Fibroblast of the aortic adventitia (primary cell): ENCODE measurements at places on chromosomes 11 and 22. TPM values are rescaled to one million over a fixed set of nuclear protein-coding genes. Genes with fewer than 3 reads are reported as not detected.

- peak; percentile 99 for DNase-seq
These were observed 22.9 kb upstream of the A4GALT start for GRCh38 chr22:42743501-42743991.

GRCh38 chr11:64925536-64926436 is 1.3 kb downstream of the PPP2R5B start:
- DNase-seq, result no peak

DNA sequence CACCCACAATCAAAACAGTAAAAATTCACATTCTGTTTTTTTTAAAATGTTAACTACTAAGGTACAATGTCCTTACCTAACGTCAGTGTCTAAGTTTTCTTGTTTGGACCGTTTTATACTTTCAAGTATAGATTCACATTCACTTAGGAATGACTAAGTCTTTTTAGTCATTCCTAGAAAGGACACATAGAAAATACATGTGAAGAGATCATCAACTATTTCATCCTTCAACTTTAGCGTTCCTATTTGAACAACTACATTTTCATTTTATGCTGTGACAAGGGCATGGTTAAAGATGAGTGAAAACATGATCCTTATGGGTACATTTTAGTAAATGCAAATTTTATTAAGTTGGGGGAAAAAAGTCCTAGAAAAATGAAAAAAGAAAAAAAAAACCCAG is 62.8 kb downstream of the DDX10 start:
- no peak for DNase-seq

DNA sequence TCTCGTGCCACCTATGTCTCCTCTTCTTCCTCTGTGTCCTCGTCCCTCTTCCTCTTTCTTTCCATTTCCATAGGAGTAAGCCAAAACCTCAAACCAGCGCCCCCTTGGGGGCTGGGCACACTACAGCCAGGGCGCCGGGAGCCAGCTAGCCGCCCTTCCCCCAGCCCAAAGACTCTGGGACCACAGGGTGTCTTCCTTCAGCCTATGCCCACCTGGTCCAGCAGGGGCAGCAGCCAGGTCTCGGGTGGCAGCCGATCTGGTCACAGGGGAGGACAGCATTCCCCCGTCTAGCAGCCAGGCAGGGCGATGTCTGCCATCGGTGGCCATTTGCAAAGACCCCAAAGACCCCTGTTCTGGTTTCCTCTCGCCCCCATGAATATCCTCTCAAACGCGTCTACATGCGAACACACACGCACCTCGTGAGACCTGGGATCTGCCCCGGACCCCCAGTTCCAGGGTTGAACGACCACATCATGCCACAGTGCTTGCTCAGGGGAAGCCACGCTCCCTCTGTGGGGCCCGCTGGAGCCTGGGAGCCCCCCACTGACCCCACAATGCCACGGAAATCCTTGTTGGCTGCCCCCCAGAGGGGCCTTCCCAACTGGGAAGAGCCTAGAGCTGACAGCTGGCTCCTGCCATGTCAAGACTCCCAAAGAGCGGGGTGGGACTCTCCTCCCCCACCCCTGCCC is 546.0 kb upstream of the CCDC179 start:
- DNase-seq, result no peak

DNA sequence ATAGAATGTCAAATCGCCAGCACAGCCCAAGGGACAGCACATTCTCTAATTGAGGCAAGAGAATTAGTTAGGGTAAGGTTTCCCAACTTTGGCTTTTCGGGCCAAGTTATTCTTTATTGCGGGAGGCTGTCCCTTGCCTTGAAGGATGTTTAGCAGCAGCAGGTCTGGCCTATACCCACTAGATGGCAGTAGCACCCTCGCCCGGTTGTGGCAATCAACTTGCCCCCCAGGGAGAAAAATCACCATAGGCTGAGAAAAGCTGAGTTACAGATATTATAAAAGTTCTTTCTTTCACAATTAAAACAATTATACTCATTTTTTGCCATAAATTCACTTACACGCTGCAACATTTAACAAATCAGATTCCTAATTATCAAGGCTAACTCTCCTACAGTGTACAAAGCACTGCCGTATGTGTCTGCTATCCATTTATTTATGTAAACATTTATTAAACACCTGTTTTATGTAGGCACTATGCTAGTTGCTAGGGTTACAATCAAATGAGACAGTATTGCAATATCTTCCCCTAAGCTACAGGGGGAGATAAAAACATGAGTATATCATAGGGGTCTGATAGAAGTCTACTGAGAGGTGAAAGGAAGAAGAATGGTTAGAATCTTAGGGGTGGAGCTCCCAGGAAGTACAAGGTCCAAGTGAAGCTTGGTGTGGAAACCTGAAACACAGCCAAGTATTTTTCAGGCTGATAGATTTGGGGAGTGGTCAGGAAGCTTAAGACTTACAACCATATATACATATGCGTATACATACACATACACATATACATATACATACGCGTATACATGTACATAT is 452.3 kb downstream of the RAB38 start:
- DNase-seq, result peak; percentile 17

DNA sequence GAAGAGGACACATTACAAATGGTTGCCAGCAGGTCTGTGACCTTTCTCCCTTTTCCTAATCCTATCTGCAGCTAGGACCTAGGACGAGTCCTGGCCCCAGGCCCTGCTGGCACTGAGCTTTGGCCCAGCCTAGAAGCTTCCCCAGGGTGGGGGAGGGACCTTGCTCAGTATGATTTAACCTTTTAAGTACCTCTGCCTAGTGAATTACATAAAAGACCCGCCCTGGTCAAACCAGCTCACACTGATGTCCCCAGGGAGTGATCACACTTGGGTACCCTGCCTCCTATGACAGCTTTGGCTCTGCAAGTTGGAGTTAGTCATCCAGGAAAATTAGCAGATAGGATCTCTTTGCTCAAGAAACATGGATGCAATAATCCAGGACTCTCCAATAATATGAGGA is 21.9 kb downstream of the ASCC2 start:
- DNase-seq, result peak; percentile 67

DNA sequence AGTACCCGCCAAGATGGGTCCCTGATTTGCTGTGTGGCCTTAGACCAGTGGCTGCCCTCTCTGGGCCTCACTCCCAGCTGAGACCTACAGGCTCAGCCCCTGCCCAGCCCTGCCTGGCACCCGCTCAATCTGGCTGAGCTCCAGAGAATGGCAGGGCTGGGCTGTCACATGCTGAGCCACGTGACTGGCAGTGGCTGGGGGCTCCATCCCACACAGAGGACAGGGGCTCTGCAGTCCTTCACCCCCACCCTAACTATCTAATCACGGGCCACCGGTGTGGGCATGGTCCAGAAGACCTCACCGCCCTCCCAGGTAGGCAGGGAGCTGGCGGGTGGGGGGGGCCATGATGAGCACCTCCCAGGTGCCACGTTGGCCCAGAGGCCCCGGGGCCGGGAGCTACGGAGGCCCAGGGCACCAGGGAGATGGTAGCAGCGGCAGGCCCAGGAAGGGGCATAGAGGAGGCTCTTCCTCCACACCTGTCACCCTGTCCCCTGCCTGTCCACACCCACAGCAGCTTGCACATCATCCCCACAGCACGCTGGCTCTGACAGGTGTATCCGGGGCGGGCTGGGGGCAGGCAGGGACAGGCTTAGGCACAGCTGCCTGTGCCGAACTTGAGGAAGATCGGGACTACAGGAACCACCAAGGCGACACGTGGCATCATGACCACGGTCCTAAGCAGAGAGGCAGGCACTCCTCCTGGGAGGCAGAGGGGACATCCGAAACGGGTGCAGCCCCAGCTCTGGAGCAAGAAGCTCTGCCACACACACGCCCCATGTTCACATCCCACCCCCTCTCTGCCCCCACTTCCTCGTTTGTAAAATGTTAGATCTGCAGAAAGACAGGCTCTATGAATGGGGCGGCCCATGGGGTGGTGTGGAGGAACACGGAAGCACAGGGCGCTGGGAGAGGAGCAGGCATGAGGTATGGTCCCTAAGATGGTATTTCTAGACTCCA is 1.5 kb upstream of the ALDH3B1 start:
- DNase-seq, result no peak

DNA sequence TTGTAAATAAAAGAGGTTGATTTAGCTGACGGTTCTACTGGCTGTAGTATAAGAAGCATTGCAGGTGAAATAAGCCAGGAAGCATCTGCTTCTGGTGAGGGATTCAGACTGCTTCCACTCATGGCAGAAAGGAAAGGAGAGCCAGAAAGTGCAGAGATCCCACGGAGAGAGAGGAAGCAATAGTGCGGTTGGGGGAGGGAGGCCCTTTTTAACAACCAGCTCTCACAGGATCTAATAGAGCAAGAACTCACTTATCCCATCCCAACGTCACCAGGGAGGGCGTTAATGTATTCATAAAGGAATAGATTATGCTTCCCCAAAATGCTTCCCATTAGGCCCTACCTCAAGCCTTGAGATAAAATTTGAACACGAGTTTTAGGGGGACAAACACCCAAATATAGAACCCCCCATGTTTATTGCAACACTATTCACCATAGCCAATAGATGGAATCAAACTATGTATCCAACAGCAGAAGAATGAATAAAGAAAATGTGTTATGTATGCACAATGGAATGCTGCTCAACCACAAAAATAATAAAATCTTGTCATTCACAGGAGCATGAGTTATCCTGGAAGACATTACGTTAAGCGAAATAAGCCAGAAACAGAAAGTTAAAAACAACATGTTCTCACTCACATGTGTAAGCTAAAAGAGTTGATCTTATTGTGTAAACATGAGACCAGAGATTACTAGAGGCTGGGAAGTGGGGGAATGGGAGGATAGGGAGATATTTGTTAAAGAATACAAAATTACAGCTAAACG is 908.3 kb upstream of the ANO3 start:
- peak; percentile 44 for DNase-seq

DNA sequence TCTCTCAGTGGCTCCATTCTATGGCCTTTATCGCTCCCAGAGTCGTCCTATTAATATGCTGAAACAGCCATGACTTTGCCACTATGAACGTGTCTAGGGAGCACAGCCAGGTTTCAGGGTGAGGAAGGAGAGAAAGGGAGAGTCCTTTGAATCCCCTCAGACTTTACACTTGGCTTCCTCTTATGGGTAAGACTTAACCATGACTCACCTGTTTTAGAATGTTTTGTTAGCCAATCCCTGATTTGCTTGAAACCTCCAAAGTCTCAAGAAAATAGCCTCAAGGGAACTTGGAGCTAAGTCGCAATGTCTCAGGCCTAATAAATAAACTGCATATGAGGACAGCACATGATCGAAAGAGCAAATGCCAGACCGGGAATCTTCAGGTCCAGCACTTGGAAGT is 131.2 kb upstream of the RCN1 start:
- peak; percentile 8 for DNase-seq

- DNase-seq, result no peak
These were observed 73.2 kb upstream of the TIMP3 start for GRCh38 chr22:32728291-32728690.

GRCh38 chr22:19513823-19514222 is 10.4 kb downstream of the CLDN5 start:
- no peak for DNase-seq

- no peak for DNase-seq
These were observed 50.7 kb downstream of the MICAL2 start for GRCh38 chr11:12161137-12161536.

DNA sequence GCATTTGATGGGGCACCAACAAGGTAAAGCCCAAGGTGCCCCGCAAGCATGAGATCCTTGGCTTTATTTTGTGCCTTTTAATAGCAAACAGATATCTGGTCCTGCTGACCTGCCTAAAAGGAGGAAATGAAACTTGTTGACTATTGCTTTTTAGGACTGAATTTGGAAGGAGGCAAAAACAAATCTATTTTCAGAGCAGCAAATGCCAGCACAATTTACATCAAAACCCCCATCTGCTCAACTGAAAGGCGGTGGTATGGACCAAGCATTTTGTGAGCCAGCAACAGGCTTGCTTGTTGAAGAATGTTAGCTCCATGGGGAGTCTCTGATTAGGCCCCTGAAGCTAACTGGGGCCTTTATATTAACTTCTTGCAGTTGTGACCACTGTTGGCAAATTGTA is 192.6 kb upstream of the E2F8 start:
- no peak for DNase-seq

DNA sequence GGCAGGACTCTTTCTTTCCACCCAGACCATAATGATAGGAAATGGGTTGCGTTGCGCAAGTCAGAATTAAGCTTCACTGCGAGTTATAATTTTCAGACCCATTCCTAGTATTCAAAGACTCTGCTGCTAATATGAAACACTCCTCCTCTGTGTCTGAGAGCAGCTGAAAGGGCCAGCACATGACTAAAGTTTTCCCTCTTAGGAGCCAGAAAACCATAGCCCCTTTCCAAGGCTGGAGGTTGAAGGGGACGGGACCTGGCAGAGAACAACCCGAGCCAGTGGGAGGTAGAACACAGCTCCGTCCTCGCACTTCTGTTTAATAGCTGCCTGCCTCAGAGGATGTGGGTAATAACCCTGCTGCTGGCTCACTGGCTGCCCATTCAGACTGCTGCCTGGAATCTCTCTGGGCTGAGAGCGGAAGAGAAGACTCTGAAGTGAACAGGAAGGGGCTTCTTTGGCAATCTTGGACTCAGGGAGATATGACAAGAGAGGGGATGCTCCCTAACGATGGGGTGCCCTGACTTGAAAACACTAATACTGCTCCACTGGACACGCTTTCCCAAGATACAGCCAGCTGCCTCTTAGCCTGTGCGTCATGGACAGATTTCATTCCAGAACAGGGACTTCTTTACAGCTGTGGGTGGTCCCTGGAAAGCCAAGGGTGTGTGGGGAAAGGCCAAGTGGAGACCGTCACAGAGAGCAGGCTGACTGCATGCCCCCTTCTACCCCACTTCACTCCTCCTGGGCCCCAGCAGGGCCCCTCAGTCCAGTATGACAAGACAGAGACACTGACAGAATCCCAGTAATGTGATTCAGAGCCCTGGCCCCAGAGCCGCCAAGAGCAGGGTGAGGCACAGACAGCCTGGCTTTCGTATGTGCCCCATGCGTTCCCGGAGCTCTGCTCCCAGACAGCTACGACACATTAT is 156.9 kb downstream of the FEZ1 start:
- DNase-seq, result peak; percentile 77

GRCh38 chr11:69451289-69451688 is 30.2 kb upstream of the LINC01488 start:
- DNase-seq, result no peak

DNA sequence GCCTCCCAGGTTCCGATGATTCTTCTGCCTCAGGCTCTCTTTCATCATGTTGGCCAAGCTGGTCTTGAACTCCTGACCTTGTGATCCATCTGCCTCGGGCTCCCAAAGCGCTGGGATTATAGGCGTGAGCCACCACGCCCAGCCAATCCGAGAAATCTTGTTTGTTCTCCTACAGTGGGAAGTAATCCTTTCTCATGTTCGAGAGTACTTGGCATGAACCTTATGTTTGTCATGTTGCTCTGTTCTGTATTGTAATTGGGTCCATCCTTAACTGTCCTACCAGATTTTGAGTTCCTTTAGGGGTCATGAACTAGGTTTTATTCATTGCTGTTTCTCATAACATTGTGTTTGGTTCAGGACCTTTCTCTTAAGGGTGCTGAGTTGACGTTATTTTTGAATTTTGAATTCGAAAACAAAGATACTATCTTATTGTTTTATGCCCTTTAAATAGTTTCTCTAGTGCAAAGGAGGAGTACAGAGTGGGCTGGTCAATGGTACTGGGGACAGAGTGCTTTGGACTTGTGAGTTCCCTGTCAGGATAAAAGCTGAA is 113.4 kb upstream of the RRM1 start:
- DNase-seq, result no peak

MS4A6E gene
- not detected in 2 replicates for total RNA-seq

P2RY6 gene
- total RNA-seq, result 1.2 TPM in 1 of 2 replicates, not detected in the other

PRAME gene
- total RNA-seq, result 0.54 TPM in 1 of 2 replicates, not detected in the other

STARD10 gene
- total RNA-seq, result 21.4 and 33.3 TPM in 2 replicates

PHLDB1 gene
- total RNA-seq, result 49.1 and 93.5 TPM in 2 replicates

CCDC188 gene
- total RNA-seq, result 0.45 TPM in 1 of 2 replicates, not detected in the other

BRSK2 gene
- total RNA-seq, result 0.36 TPM in 1 of 2 replicates, not detected in the other
